Stimulated activated CD4-positive, alpha-beta T cell treated with anti-CD3 and anti-CD28 coated beads, Interleukin-4, amount 100 ng/mL, for 24 hours (primary cell): ENCODE measurements at places on chromosomes 5 and 9.

GRCh38 chr5:170115925-170116324 is 10.2 kb downstream of the FOXI1 start:
- DNase-seq: no peak

- DNase-seq: no peak
These were observed 214.4 kb downstream of the NXNL2 start for GRCh38 chr9:88749420-88749819.

GRCh38 chr9:104107799-104108198 is 13.7 kb downstream of the SMC2 start:
- no peak for DNase-seq

GRCh38 chr9:96251451-96251850 is 50.5 kb downstream of the HSD17B3 start:
- DNase-seq: no peak

DNA sequence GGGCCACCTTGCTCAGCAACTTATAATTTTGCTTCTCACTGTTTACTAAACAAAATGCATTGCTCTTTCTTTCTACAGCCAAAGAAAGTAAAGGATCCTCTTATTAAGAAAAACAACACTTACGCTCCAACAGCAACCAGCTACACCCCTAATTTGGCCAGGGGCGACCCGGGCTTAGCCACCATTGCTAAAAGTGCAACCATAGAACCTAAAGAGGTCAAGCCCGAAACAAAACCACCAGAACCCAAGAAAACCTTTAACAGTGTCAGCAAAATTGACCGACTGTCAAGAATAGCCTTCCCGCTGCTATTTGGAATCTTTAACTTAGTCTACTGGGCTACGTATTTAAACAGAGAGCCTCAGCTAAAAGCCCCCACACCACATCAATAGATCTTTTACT is 49.1 kb downstream of the GABRA1 start:
- no peak for DNase-seq
